ENCODE measurements at places on chromosomes 3 and 15.
A peak's percentile ranks its signal among the peaks of the same experiment; 100 is the strongest.

- no peak for DNase-seq
Observed at GRCh38 chr15:47616876-47617275, 100.4 kb upstream of the SEMA6D start.

GRCh38 chr15:98518823-98519561, 129.3 kb upstream of the IGF1R start:
- DNase-seq, result peak; percentile 17

- DNase-seq, result no peak
Observed at GRCh38 chr3:102136183-102136582, 286.9 kb downstream of the NFKBIZ start.

- peak; percentile 66 for DNase-seq
Observed at GRCh38 chr3:188954590-188955208, 217.1 kb upstream of the TPRG1 start.

DNA sequence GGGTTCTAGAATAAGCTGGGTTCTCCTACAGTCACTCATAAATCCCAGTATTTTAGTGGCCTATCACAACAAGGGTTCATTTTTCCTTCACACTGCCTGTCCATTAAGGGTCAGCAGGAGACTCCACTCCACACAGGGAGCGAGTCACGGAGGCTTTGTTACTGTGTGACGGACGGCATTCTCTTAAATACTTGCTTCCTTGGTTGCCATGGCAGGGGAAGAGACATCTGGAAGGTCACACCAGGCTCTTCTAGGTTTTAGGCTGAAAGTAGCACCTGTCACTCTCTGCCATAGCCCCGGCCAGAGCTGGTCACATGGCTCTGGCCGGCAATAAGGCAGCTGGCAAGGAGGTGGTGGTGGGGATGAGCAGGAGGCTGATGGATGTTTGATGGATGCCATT, 89.4 kb upstream of the ANKRD34C start:
- no peak for DNase-seq

- DNase-seq, result no peak
Observed at GRCh38 chr3:179247289-179248015, 3.5 kb downstream of the KCNMB3 start.

GRCh38 chr3:139928708-139929505, 6.1 kb upstream of the CLSTN2 start:
- no peak for DNase-seq

GRCh38 chr3:54146506-54147239, 24.3 kb downstream of the CACNA2D3 start:
- DNase-seq, result no peak
